ENCODE measurements at places on chromosomes 3 and 15.

DNA sequence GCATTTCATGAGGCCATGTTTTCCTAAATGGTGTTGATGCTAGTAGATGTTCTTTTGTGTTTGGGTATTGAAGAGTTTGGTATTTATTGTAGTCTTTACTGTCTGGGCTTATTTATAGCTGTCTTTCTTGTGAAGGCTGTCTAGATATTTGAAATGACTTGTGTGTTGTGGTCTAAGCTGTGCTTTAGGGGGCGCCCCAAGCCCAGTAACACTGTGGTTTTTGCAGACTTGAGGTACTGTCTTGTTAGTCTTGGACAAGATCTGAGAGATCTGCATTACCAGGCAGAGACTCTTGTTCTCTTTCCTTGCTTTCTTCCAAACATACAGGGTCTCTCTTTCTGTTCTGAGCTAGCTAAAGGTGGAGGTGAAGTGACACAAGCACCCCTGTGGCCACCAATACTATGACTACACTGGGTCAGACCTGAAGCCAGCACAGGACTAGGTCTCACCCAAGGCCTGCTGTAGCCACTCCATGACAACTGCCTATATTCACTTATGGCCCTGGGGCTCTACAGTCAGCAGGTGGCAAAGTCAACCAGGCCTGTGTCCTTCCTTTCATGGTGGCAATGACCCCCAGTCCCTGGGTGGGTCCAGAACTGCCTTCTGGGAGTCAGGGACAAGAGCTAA, 152.1 kb upstream of the TBC1D5 start:
- DNase-seq, result no peak

DNA sequence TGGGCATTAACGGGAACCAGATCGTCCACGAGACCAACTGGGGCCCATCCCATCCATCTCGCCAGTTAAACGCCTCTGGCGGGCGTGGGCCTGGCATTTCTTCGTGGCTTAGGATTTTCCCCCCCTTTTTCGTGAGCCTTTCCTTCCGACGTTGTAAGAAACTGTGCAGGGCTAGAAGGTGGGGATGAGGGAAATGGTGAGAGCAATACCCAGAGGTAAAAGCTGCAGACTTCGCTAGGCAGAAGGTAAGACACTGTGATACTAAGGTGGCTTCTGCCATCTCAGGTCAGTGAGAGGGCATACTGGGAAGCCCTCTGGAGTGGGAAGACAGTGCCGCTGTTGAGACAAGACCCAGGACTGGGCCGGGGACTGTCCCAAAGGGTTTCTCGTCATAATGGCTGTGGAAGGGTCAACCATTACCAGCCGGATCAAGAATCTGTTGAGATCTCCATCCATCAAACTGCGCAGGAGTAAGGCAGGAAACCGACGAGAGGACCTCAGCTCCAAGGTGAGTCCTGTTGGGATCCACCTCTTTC, 666 bp downstream of the MAPKBP1 start:
- no peak for DNase-seq

DNA sequence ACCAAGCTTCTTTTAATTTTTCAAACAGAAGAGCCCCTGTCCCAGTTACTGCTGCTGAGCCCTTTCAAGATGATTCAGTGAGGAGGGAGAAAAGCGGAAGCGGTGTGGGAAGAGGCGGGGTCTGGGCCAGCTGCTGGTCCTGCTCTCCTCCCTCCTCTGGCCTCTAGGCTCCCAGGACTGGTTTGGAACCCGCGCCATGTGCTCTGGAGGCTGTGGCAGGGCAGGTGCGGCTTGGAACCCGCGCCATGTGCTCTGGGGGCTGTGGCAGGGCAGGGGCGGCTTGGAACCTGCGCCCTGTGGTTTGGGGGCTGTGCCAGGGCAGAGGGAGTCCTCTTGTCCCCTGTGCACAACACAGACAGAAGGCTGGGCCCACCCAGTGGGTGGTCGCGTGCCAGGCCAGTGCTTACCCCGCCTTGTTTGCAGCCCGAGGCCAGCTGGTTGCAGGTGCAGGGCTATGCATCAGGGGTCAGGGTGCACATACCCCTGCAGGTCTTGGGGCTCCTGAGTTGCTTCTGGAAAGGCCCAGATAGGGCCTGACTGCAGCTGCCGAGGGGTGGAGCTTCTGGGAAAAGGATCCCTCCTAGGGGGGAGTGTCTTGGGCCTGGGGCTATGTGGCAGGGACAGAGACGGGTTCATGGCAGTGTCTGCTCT, 12.2 kb downstream of the ALG1L2 start:
- no peak for DNase-seq

DNA sequence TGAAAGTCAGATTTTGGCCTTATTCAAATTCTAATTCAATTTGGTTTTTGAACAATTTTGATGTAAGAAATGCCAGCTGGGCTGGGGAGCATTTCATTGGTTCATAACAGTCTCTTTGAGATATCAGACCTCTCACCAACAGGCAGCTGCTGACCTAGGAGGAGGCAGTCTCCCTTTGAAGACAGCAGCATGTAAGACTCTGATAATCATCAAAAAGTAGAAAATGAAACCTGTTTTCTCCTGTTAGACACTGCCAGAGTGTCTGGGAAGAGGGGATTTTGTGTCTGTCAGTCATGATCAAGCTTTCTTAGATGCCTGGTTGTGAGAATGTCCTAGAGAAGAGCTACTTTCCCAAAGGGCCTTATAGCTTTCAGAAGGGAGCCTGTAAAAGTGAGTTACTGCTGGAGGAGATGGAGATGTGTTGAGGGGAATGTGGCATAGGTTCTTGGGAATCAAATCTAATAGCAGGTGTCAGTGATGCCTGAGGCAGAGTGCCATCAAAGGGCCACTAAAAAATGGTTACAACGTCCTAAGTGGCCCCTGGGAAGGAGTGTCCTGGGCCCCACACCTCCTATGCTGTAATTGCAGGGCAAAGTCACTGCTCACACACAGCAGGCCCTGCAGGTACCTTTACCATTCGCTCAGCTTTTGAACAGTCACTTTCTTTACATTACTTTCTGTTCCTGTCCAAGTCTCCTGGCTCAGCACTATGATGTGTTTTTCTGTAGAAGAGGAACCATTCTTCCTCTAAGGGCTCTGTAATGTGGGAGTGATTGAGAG, 43.1 kb downstream of the FSTL1 start:
- DNase-seq, result no peak

- no peak for DNase-seq
Measured at GRCh38 chr3:107370907-107371306, 6.3 kb upstream of the CCDC54 start.

DNA sequence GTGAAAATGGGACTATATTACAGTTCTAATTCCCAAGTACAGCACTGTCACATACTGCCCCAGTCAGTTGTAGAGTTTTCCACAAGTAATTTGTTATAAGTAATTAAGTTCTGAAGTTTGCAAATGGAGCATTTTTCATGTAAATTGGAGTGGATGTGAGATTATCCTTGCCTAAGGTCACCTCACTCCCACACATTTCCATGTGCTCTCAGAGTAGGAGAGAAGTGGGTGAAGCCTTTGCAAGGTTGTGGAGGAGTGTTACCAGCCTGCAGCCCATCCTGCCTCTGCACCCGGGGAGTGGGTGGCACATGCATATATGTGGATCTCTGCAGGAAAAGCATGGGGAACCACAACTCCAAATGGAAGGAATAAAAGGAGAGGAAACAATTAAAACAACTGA, 169.8 kb downstream of the CD47 start:
- DNase-seq, result no peak

GRCh38 chr15:98960555-98961050, 47.0 kb downstream of the PGPEP1L start:
- no peak for DNase-seq

DNA sequence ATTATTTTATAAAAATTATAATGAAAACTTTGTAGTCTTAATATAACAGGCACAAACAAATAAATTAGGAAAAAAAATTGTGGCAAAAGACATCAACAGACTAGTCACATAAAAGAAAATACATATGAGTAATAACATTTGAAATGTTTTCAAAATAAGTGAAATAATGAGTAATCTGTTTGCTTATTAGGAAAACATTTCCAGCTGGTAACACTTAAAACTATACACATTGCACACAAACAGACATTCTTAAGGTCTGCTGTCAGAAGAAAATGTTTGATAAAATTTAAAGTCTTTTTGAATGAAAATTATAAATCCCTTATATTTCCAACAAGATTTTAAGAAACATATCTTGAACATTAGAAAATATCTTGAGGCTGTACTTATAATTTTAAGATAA, 1326.3 kb upstream of the CADM2 start:
- no peak for DNase-seq

- no peak for DNase-seq
Measured at GRCh38 chr3:72932416-72932815, 44.6 kb downstream of the GXYLT2 start.

GRCh38 chr3:120831066-120831465, 76.9 kb upstream of the STXBP5L start:
- no peak for DNase-seq

DNA sequence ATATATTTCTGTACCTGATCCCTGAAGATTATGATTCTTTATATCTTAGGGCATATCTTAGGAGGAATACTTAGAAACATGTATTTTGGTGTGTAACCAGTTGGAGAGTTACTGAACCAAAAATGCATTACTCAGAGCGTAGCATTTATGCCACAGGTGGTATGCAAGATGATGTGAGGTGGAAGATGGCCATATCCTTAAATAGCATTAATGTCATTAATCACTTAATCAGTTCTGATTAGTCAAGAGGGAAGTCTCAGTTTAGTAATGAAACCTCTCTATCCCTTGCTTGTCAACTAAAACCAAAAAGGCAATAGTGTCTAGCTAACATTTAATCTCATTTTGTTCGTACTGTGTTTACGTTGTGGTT, 130.5 kb upstream of the PHLDB2 start:
- no peak for DNase-seq

DNA sequence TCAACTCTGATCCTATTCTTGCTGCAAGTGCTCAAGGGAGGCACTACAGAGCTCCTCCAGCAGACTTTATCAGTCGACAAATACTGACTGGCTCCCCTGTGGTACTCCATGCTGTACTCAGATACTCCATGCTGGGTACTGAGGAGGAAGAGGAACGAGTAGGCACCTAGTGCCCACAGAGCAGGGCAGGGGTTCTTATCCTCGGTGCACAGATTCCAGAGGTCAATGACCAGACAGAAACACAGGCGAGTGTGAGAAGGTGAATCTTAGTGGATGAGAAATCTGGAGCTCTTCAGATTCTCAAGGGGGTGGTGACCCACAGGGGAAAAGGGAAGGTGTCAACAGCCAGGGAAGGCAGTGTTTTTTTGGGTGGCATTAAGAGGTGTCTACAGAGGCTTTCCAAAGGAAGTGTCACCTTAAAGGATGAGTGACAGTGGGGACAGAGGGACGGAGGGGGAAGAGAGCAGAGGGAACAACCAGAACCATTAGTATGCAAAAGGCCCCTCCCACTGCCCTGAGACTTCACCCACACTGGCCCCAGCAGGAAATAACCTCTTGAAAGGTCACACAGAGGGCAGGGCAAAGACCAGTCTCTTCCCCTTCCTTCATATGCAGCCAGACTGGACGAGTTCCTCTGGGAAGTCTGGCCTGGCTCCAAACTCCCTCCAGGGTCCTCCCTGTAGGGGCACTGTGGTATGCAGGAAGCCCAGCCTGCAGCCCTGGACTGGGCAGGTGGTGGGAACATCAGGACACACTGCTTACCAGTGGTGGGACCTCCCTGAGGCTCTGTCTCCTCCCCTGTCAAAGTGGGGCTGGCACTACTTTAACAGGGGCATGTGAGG, 27.5 kb downstream of the CCDC12 start:
- no peak for DNase-seq

DNA sequence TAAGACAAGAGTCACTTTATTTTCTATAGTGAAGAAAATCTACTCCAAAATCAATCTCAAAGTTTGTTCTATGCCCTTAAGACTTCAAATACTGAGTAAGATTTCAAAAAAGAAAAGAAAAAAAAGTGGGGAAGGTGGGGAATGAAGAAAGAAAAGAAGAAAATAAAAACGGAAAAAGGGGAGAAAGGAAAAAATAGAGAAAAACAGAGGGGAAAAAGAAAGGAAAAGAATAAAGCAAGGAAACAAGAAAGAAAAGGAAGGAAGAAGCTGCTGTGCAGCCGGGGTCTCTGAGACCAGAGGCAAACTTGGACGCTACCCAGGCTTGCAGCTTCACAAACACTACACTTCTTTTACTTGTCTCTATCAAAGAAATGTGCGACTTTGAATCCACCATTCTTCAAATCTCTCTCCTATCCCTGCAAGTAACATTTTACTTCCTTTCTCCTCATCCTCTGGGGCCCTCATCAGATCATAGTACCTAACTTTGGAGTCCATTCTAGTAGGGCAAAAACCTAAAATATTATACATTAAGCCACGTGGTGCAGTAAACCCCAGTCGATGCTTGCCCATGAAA, 279.8 kb downstream of the FOXP1 start:
- DNase-seq, result no peak

GRCh38 chr3:124999317-124999716, 56.5 kb downstream of the HEG1 start:
- DNase-seq, result no peak

- DNase-seq, result no peak
Measured at GRCh38 chr3:195105841-195106417, 165.0 kb downstream of the XXYLT1 start.

DNA sequence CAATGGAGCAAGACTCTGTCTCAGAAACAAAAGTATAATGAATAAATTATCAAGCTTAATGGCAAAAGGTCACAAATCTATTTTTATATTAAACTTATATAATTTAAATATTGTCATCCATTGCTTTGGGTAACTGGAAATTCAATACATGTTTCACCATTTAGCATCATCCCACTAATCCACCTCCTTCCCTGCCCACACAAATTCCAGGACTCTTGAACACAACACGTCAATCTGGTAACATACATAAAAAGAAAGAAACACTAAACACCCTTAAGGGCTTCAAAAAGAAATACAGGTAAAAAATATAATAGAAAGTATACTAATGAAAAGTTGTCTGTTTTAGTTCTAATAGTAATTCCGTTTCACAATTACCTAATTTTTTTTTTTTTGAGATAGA, 149.4 kb downstream of the STAG1 start:
- no peak for DNase-seq

DNA sequence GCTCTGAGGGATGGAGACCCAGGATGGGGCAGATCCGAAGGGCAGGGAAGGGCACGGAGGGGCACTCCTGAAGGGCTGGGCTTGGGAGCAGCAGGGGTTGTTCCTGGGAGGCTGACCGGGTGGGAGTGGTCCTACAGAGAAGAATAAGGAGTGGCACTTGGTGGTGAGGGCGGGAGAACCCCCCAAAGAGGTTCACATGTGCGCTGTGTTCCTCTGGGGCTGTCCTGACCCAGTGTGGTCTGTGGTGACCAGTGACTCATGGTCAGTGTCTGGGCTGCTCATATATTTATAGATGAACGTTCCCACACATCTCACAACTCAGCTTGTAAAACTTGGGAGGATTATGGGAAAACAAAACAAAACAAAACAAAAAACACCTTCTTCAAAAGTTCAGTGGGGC, 10.0 kb downstream of the TRPM1 start:
- no peak for DNase-seq

- DNase-seq, result no peak
Measured at GRCh38 chr3:21991061-21991460, 240.1 kb upstream of the ZNF385D start.

DNA sequence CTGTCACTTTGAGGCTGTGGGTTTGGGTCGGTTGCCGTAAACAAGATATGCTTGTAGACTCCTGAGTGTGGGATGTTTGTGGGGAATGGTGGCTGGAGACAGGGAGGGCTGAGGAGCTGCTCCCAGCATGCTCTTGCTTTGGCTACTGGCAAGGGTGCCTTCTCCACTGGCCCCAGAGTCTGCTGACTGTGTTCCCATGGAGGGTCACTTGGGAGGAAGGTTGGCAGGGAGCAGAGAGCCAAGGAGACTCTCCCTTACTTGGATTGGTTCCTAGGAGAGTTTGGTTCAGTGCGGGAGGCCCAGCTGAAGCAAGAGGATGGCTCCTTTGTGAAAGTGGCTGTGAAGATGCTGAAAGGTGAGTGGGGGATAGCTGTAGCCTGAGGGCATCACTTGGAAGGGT, 11.8 kb downstream of the TYRO3 start:
- no peak for DNase-seq

- no peak for DNase-seq
Measured at GRCh38 chr3:140914384-140914945, 27.2 kb upstream of the SLC25A36 start.
